ENCODE measurements at places on chromosomes 2 and 18.

GRCh38 chr2:98507891-98508708, 63.4 kb downstream of the INPP4A start:
- DNase-seq = no peak

DNA sequence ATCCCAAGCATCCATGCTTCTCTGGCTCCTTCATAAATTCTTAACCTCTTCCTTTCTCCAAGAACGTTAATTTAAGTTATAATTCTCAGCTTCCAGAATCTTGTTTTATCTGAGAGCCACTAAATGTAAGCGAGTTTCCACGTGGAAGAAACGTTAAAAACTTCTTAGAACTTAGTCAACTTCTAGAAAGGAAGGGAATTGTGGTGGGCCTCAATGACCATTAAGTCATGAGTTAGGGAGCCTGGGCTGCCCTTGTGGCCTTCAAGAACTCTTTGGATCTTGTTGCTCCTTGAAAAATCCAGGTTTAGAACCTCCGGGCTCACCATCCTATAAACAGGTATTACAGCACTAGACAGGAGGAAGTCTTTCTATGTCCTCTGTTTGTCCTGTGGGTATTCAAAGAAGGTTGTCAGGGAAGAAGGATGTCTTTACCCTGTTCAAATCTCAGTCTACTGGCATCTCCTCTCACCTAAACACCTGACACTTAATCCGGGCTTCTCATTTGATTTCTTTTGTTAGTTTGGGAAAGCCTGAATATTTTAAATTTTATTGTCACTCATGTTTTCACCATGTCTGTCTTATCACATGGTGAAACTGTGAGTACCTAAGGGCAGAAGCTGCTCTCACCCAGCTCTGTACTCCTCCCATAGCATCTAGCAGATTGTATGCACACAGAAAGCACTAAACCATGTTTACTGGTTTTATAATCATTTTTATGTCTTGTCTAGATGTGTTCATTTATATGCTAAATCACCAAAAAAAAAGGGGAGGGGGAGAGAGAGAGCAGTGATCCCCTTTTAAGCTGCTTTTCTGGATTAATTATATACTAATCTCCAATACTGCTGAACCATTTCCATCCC, 6.3 kb downstream of the RND3 start:
- DNase-seq = no peak

- DNase-seq = no peak
These were observed 144.1 kb downstream of the ZFP36L2 start for GRCh38 chr2:43082111-43082894.

DNA sequence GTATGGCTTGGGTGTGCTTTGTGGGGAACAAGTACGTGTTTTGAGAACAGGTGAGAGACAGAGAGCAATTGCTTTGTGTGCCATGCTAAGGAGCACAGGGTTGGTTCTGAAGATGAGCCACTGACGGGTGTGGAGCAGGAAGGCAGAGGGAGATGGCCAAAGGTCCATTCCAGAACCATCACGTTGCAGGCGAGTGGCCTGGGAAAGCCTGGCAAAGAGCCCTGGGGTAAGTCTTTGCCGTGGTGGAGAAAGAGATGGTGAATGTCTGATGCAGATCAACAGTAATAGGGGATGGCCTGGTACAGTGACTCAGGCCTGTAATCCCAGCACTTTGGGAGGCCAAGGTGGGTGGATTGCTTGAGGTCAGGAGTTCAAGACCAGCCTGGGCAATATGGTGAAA, 93.5 kb upstream of the ZNF521 start:
- DNase-seq = no peak

GRCh38 chr2:236755278-236755840, 185.7 kb downstream of the ACKR3 start:
- no peak for DNase-seq

GRCh38 chr2:19474128-19474527, 115.7 kb upstream of the OSR1 start:
- DNase-seq = no peak

GRCh38 chr2:182064019-182064778, 78.5 kb downstream of the PPP1R1C start:
- DNase-seq = no peak

- DNase-seq = peak; percentile 45
These were observed 90.6 kb downstream of the FEZ2 start for GRCh38 chr2:36507408-36507812.

- no peak for DNase-seq
These were observed 118.3 kb downstream of the MAP3K20 start for GRCh38 chr2:173193925-173194324.

GRCh38 chr2:240348522-240348921, 86.9 kb upstream of the GPC1 start:
- DNase-seq = no peak

- no peak for DNase-seq
These were observed 160.5 kb downstream of the ZFP36L2 start for GRCh38 chr2:43065871-43066270.

GRCh38 chr2:215698566-215698965, 262.7 kb upstream of the FN1 start:
- DNase-seq = no peak

- DNase-seq = no peak
These were observed 547.4 kb upstream of the ID2 start for GRCh38 chr2:8134473-8134932.

DNA sequence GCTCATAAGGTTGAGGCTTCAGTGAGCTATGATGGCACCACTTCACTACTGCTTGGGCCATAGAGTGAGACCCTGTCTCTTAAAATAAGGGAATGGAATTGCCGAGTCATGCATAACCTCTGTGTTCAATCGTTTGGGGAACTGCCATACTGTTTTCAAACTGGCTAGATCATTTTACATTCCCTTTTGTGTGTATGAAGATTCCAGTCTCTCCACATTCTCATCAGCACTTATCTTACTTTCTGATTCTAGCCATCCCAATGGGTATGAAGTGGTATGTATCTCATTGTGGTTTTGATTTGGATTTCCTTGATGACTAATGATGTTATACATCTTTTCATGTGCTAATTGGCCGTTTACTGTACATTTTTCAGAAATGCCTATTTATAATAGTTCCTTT, 23.7 kb downstream of the MARCHF7 start:
- no peak for DNase-seq

- no peak for DNase-seq
These were observed 13.5 kb downstream of the ANKRD12 start for GRCh38 chr18:9150121-9150520.

- DNase-seq = no peak
These were observed 204.2 kb upstream of the FBXO11 start for GRCh38 chr2:48110492-48110891.

DNA sequence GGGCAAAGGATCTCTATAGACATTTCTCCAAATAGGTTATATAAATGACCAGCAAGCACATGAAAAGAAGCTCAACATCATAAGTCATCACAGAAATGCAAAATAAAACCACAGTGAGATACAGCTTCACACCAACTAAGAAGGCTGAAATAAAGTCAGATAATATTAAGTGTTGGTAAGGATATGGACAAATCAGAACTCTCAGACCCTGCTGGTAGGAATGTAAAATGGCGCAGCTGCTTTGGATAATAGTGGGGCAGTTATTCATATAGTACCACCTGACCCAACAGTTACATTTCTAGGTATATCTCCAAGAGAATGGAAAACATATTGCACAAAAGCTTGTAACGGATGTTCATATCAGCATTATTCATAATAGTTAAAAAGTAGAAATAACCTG, 14.0 kb downstream of the EPB41L5 start:
- no peak for DNase-seq

GRCh38 chr18:51049137-51049536, 19.1 kb downstream of the SMAD4 start:
- DNase-seq = no peak

DNA sequence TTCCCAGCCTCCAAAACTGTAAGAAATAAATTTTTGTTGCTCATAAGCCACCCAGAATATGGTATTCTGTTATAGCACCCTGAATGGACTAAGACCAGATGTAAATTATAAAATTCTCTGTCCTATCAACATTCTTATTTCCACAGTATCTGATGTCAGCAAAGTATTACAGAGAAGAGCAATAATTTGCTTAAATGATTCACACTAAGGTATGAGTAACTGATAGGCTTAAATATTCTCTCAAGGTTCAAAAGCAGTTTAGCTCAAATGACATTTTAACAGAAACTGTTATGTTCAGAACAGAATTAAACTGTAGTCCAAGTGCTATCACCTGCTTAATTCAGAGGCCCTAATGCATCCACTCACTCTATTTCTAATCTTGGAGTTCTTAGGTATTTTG, 12.8 kb downstream of the SESTD1 start:
- DNase-seq = no peak

DNA sequence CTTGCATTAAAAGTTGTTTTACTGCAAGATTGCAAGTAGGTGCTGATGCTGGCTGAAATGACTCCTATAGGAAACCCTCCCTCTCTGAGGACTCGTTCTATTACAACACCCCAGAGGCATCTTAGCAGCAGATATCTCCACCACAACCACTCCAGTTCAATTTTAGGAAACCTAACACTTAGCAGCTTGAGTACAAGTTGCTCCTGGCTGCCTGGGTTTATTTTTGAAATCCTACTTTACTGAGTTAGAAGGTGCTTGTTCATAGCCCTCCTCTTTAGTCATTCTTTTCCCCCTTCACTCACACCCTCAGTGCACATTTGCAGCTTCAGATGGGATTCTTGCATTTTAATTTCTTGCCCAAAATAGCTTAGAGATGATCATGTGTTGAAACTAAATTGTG, 111.5 kb downstream of the MTCL1 start:
- DNase-seq = no peak

GRCh38 chr2:30321466-30321865, 90.1 kb downstream of the LBH start:
- DNase-seq = no peak

DNA sequence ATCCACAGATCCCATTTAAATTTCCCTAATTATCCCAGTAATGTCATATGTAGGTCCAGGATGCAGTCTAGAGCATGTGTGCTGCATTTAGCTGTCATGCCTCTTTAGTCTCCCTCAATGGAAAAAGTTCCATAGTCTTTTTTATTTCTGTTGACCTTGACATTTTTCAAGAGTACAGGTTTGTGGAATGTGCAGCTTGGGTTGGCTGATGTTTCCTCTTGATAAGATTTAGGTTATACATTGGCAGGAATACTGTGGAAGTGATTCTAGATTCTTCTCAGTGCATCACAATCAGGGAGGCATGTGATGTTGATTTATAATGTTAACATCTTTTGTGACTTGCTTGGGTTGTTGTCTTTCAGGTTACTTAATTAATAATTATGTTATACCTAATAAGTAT, 42.5 kb downstream of the PPM1B start:
- no peak for DNase-seq

GRCh38 chr2:99856119-99856518, 286.3 kb downstream of the AFF3 start:
- DNase-seq = no peak

DNA sequence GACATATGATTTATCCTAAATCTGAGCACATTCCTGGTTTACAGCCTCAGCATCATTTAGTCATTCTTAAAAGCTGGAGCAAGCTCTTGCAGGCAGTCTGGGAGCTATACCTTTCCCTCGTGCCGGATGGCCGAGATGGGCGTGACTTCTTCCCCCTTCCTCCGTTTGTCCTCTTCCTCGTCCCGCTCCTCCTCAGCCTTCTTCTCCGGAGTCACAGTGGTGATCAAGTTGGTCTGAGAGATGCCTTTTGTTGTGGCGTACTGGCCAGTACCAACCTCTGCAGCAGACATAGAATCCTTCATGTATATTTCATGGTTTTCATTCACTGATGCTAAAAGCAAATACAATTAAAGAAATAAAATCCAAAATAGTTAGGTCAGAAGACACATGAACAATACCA, 124.1 kb upstream of the ZBTB14 start:
- DNase-seq = no peak

DNA sequence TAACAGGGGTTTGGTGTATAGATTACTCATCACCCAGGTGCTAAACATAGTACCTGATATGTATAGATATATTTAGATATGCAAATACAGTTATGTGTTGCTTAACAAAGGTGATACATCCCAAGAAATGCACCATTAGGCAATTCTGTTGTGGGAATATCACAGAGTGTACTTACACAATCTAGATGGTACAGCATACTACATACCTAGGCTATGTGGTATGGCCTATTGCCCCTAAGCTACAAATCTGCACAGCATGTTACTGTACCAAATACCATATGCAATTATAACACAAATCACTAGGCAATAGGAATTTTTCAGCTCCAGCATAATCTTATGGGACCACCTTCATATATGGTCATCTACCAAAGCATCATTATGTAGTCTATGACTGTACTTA, 43.5 kb upstream of the NPAS2 start:
- no peak for DNase-seq

- no peak for DNase-seq
These were observed 92.8 kb upstream of the TTC39C start for GRCh38 chr18:23921716-23922285.

DNA sequence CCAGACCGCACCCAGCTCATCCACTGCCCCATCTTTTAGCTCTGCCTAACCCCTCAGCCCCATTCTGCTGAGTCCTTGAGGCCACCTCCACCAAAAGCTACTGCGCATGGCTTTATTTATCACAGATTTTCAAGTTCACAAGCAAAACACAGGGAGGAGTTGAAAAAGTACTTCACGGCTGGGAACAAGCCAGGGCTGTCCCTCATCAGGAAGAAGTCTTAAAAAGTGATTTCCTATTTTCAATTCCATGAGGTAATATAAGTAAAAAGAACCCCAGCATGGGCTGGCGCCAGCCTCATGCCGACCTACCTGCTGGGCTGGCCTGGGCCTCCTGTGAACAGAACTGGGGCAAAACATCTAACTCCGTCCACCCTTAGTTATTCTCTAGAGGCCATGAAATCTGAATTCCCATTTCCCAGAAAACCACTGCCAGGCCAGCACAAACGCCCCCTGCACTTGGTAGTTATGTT, 69.0 kb downstream of the POLR1A start:
- DNase-seq = no peak

- no peak for DNase-seq
These were observed 34.8 kb downstream of the TIMM21 start for GRCh38 chr18:74183130-74183529.

DNA sequence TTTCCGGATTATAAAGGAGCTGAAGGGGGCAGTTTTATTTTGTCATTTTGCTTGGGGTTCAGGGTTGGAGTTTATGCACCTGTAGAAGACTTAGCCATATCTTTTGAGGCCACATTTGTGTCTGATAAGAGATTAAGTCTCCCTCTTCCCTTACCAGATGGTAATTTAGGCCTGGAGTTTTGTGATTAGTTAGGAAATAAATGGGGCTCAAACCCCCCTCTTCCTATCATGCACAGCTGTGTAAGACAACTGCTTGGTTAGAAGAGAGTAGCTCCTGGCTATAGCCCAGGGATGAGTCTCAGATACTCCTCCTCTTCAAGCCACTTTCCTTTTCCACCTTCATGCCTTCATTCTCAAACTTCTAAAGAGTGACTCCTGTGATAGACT, 802 bp upstream of the SAP130 start:
- no peak for DNase-seq

DNA sequence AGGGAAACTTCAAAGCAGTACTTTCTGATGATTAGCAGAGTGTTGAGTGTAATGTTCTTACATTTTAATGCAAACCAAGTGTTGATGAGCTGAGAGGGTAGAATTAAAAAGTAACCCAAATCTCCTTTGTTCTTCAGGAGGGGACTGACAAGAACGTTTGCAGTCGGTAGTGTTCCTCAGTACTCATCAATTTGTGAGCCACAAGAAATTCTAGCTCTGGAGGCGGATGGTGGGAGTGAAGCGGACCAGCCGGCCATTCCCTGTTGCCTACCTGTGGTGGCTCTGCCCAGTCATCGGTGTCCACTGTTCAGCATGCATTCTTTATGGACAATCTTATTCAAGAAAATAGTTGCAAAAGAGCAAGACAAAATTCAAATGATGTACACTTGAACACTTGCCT, 438.6 kb upstream of the POU3F3 start:
- no peak for DNase-seq

GRCh38 chr18:49183921-49184320, 233.2 kb upstream of the SMAD7 start:
- DNase-seq = no peak

Data from endothelial cell (in vitro differentiated cells).